ENCODE measurements at places on chromosomes 11 and 22. TPM values are rescaled to one million over a fixed set of nuclear protein-coding genes. Genes with fewer than 3 reads are reported as not detected.

DNA sequence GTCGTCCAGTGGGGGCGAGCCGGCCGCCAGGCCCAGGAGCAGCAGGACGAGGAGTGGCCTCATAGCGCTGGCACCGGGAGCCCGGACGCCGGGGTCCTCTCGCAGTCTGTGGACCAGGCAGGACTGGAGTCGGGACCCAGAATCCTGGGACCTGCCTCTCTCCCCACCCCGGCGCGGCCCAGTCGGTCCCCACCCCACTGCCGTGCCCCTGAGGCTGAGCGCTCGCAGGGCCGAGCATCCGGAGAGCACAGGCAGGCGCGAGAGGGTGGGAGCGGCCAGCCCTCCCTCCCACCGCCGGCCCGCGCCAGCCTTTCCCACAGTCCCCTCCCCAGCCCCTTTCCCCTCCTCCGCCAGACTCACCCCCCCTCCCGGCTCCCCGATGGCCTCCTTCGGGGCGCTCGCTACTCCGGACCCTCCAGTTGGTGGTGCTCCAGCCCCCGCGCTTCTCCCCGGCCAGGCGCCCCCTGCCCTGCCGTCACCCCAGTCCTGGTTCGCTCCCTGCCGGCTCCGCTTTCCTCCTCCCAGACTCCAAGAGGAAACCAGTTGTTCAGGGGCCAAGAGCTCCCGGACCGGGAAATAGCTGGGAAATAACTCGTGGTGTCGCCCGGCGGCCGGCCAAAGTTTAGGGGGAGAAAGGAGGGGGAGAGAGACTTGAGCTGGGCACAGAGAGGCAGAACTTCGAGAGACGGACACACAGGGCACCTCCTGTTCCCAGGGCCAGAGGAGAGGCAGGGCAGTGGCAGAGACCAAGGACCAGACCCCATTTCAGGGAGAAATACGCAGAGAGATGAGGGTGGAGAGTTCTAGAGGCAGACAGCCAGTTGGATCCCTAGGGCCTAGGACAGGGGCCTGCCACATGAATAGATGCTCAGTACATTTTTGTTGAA is at the start of gene C1QTNF5:
C1QTNF5 (minus strand) TSS at position 549 of the 887 bp plus-strand sequence; CDS start at position 63, 486 bp downstream.
- no peak for DNase-seq

- DNase-seq, result no peak
These were observed 464 bp upstream of the CECR2 start for GRCh38 chr22:17368554-17369438.

Gene RFPL3
- total RNA-seq, result not detected

Gene CRYBB2
- not detected for total RNA-seq

- DNase-seq, result peak; percentile 84
These were observed 3.3 kb upstream of the GRK2 start for GRCh38 chr11:67262731-67263675.

DNA sequence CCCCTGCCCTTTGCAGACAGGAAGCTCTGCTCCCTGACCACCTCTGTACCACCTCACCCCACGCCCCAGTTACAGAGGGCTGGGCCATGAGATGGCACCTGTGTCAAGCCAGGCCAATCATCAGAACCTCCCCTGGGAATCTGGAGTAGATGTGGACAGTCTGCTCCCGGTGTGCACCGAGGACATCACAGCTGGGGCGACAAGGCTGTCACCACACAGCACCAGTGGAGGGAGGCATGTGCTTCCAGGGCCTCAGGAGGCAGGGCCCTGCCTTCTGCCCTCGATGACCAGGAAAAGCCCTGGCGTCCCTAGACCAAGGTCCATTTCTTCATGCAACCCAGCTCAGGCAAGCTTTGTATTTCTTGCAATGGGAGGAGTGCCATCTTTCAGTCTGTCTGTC is 309.5 kb downstream of the CTTN start:
- no peak for DNase-seq

Gene MMP26
- total RNA-seq, result not detected

DNA sequence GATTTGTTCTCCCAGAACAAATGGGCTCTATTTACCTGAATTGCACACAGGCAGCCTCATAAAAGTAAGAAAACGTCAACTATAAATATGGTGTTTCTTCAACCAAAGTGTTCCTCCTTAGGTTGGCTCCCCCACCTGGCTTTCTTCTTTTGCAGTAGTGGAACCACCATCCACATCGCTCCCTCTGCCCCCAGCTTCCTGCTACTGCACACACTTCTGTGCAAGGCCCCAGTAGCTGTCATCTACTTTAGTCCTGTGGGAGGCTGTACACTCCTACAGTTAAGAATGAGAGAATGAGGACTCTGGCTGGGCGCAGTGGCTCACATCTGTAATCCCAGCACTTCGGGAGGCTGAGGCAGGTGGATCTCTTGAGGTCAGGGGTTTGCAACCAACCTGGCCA is 89.5 kb downstream of the BMAL1 start:
- no peak for DNase-seq

- DNase-seq, result no peak
These were observed 12.1 kb downstream of the YPEL4 start for GRCh38 chr11:57637626-57638004.

- no peak for DNase-seq
These were observed 673.0 kb downstream of the OPCML start for GRCh38 chr11:132859306-132859705.

GRCh38 chr11:79397252-79397651 is 43.6 kb downstream of the TENM4 start:
- DNase-seq, result no peak

- DNase-seq, result no peak
These were observed 9.3 kb upstream of the TYR start for GRCh38 chr11:89168396-89168795.

DNA sequence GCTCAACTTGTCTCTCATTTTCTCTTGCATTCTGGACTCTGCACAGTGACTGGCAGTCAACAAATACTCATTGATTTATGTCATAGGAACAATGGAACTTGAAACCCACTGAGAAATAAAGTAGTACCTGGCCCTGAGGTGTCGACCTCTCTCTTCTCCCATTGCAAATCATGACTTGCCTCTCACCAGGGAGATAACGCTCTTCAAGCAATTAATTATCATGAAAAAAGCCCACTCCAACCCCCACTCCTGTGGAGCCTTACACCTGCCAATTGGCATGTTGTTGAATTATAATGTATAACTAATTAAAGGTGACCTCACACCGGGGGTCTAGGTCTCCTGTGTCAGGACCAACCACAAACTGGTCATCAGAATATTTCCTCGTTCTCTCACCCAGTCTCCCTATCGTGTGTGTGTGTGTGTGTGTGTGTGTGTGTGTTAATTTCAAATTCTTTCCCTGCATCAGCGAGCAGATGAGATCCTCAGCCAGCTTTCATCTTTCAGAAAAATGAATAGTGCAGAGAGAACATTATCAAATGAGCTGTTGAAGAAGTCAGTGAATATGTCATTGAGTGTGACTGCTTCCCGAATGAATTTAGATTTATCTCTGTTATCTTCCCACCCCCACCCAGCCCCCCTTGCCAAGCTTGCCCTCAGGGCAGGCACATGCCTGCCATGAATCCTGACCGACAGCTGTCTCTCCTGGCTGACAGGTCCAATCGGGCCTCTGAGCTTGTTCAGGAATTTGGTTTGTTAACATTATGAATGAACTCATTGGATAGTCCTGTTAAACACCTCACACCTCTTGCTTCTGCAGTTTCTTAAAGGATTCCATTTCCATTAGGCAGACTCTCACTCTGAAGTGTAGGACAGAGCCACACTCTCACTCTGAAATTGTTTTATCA is 357.4 kb downstream of the INSC start:
- DNase-seq, result no peak

Gene OR56A1
- total RNA-seq, result not detected

GRCh38 chr11:31355131-31355530 is 14.4 kb downstream of the DCDC1 start:
- no peak for DNase-seq

GRCh38 chr11:79431535-79431934 is 9.3 kb downstream of the TENM4 start:
- peak; percentile 75 for DNase-seq

DNA sequence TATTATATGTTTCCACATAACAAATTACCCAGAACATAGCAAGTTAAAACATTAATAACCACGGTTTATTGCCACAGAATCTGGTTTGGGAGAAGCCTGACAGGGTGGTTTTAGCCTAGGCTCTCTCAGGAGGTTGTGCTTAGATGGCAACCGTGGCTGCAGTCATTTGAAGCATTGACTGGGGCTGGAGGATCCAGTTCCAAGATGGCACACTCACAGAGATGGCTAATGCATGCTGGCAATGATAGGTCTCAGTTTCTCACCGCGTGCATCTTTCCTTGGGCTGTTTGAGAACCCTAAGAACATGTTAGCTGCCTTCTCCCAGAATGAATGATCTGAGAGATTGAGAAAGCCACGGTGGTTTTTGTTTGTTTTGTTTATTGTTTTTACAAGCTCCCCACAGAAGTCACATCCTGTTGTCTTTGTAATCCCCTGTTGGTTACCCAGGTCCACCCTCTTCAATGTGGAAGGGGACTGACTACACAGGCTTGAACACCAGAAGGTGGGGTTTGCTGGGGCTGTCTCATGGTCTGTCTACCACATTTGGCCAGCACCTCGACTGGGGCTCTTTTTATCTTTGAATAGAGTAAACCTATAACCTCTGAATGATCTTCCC is 36.6 kb upstream of the GRAMD1B start:
- no peak for DNase-seq

DNA sequence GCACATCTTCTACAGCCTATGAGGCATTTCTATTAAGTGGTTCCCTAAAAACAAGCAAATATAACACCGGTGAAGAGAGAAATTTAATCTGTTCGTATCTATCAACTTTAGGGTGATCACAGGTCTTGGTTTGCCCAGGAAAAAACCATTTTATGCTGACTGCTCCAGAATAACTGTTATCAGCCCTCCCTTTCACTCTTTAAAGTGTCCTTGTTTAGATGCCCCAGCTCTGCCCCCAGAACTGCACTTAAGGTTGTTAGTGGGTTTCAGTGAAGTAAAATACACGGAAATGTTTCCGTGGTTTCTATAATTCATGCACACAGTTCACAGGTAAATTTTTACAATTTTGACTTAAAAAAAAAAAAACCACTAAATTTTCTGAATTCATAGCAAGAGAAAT is 70.0 kb downstream of the NARS2 start:
- no peak for DNase-seq

DNA sequence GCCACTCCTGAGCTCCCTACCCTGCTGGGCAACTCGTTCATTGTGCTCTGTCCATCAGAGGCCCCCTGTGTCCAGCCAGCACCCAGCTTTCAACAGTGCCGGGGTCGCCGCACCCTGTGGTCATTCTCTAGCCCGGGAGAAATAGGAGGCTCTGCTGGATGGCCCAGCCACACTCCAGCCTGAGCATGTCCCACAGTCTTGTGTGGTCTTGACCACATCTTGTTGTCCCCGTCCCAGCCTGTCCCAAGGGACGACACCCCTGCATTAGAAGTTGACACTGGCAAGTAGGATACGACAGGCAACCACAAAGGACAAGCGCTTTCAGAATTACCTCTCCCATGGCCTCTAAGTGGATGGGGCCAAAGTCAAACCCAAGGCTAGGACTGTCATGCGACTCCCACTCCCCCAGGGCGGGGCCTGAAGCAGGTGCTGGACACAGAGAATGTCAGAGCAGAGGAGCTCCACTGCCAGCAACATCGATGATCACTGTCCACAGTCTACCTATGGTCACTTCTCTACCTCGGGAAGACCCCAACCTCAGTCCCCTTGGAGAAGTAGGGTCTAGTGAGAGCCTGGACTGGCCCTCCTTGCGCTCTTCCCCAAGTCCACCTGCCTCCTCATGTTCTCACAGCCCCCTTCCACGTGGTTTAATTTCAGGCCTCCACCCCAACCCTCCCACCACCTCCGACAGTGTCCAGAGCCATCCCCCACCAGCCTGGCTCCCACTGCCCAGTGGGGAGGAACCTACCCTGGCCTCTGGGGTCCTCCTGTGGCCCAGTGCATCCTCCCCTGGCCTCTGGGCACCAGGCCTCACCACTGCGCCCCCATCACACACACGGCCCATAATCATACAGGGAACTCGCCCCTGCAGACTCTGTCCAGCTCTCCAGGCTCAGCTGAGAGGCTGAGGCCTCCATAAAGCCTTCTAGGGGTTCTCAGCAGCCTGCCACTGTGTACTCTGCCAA is 4.4 kb upstream of the DGCR2 start:
- no peak for DNase-seq

DNA sequence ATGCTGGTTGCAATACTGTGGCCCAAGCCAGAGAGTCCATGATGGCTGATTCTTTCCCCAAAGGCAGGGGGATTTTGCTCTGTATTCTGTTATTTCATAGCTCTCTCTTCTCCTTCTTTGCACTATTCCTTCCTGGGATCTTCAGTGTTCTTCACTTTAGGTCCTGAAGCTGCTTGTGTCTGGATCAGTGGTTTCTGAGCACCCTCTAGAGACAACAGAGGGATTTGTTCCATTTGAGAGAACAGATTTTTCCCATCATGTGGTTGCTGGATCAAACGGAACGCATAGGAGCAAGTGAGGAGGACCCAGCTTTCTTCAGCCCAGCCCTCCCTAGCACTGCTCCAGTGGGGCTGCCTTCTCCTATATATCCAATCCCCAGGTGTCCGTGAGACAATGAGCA is 68.7 kb upstream of the SYN3 start:
- DNase-seq, result peak; percentile 14

DNA sequence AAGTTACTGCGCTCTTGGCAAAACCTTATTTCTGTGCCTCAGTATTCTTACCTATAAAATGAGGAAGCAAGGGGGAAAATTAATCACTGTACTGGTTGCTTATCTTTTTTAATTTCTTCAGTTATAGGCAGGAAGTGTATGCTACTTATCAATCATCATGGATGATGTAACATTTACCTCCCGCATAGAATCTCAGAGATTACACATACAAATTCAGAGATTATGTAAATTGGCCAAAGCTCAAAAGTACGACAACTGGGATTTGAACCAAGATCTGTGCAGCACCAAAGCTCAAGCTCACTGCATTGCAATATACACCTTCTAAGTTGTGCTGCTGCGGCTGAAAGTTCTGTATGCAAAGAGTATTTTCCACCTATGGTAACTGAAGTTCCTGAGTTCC is 83.0 kb downstream of the PDHX start:
- DNase-seq, result no peak

Gene HOATZ
- total RNA-seq, result not detected

- DNase-seq, result no peak
These were observed 15.7 kb downstream of the SPTY2D1 start for GRCh38 chr11:18618342-18619025.

Gene WNT11
- 2.6 TPM for total RNA-seq

DNA sequence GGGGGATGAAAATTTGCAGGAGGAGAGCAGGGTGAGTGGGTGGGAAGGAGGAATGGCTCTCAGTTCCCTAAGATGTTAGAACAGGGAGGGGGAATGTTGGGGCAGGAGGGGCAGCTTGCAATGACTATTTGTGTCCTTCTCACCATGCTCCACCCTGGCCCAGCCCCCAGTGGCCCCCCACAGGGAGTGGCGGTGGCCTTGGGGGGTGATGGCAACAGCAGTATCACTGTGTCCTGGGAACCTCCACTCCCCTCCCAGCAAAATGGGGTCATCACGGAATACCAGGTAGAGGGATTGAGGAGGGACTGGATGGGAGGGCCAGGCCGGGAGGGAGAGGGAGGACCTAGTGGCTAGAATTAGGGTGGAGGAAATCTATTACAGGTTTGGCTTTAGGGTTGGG is 10.2 kb downstream of the ROBO3 start:
- DNase-seq, result no peak

- peak; percentile 80 for DNase-seq
These were observed 62.7 kb downstream of the CD82 start for GRCh38 chr11:44627911-44628729.

Gene MTNR1B
- not detected for total RNA-seq

Gene OR52E8
- total RNA-seq, result not detected

Gene OR4A16
- not detected for total RNA-seq

All from A172 (cell line).